ENCODE measurements at places on chromosomes 16 and 17.

DNA sequence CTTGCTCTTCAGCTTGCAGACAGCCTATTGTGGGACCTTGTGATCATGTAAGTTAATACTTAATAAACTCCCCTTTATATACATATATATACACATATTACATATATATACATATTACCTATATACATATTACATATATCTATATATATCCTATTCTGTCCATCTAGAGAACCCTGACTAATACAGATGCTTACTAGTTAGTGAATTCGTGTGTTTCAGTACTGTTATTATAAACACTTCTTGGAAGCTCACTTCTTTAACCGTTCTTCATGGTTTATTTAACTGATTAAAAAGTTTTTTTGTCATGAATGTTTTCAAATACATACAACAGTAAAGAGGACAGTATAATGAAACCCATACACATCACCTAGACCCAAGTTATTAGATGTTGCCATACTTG, 12.6 kb downstream of the ORC6 start:
- DNase-seq: no peak

GRCh38 chr17:12693640-12694039, 27.9 kb downstream of the MYOCD start:
- DNase-seq: no peak

DNA sequence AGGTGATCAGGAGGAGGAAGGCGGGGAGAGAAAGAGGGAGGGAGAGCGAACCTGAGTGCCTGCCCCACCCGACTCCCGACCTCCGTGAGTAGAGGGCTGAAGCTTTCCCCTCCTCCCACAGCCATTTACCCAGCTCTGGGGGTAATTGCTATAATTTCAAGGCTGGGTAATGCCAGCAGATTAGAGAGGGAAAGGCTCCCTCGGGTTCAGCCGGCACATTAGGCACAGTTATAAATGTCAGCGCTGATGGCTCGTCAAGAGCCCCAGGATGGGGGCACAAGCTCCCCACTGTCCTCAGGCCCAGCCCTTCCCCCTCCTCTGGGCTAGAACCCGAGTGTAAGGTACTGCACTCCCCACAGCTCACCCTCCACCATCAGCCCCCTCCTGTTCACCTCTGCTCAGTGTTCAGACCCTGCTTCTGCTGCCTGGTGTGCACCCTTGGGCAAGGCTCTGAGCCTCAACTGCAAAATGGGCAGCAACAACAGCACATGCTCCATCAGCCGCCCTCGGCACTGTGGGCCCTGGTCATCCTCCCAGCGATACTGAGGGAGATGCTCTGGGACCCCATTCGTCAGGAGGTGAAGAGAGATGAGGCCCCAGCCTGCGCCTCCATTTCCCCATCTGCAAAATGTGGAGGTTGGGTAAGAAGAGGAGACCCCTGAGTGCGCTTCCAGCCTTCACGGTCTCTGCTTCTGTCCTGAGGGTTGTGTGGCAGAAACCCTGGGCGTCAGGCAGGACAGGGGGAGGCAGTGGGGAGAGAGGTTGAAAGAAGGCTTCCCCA, 77.2 kb downstream of the NT5M start:
- DNase-seq: no peak

DNA sequence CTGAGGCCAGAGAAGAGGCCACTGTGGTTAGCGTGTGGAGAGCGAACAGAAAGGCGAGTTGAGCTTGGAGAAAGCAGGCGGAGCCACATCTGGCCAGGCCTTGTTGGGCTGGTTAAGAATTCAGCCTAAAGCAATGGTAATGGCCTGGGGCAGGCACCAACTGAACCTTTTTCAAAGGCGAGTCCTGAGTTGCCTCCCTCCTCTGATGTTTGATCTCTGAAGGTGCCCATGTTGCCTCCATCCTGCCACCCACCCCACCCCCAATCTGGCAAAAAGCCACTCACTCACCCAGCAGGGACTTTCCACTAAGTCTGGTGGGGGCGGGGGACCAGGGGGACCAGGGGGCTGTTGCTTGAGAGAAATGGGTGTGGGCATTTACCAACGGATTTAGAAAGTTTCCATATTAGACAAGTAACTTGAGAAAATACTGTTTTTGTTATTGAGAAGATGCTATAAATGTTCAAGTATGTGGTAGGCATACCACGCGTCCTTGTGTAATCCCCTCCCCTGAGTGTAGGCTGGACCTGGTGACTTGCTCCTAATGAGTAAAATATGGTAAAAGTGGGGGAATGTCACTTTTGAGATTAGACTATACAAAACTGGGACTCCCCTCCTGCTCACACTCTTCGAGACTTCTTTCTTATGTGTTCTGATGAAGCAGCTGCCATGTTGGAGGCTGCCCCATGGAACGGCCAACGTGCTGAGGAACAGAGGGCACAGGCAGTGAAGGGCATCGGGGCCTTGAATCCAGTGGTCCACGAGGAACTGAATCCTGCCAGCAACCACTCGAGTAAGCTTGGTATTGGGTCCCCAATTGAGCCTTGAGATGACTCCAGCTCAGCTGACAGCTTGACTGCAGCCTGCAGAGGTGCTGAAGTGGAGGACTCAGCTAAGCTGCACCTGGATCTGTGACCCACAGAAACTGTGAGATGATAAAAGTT, 29.9 kb upstream of the TNS4 start:
- no peak for DNase-seq

GRCh38 chr16:85500220-85500619, 112.9 kb upstream of the GSE1 start:
- no peak for DNase-seq

GRCh38 chr16:2985462-2985861, 5.2 kb upstream of the PKMYT1 start:
- DNase-seq: no peak

DNA sequence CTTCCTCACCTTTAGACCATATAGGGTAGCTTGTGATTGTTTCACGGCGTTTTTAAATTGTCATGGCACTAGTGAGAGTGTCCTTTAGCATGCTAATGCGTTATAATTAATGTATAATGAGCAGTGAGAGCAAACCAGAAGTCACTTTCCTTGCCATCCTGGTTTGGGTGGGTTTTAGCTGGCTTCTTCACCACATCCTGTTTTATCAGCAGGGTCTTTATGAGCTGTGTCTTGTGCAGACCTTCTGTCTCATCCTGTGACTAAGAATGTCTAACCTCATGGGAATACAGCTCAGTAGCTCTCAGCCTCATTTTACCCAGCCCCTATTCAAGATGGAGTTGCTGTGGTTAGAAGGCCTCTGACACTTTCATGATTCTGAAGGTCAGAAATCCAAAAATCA, 370.9 kb upstream of the RBFOX1 start:
- DNase-seq: no peak

DNA sequence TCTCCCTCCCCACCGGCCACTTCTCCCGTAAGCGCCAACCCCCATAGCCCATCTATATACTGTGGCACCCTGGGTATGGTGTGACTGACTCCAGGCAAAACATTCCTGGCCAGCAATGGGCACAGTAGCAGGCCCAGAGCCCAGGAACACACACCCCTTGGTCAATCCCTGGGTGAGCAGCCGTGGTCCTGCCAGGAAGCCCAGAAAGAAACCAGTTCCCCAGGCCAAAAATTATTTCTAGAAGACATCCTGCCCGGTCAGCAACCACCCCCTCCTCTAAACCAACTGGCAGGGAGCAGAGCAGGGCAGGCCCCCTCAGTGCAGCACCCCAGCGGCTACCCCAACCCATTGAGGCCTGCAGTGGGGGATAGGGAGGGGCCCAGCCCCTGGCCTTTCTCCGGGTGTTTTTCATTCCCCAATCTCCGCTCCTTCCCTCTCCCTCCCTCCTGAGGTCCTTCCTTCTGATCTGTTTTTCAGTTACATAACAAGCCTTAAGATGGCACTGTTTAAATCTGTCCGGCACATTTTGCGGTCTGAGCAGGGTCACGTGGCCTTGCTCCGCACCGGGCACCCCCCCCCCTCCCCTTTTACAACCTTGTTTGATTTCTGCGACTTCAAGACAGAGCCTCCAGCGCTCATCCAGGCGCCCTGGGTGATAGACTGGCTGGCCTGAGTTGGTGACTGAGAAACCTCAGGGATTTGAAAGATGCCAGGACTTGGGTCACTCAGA, 2.0 kb downstream of the NPTX1 start:
- DNase-seq: no peak

DNA sequence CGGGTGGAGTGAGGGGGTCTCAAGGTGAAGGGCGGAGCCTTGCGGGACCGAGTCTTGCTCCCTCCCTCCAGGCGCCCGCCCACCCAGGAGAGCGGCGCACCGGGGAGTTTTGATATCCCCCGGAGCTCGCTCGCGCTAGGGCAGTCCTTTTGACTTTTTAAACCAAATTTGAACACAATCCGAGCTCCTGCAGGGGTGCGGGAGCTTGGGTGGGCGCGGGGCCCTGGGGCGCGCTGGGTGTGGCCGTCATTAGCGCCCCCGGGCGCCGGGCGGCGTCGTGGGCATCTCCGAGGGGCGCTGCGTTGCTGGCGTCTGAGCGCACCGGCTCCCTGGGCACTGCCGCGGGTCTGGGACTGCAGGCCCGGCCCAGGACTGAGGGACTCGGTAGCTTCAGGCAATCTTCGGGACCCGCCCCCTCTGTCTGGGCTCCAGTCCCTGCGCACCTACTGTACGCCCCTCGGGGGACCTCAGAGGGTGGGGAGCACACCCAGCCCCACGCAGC, 10.9 kb downstream of the MAF start:
- DNase-seq: no peak

DNA sequence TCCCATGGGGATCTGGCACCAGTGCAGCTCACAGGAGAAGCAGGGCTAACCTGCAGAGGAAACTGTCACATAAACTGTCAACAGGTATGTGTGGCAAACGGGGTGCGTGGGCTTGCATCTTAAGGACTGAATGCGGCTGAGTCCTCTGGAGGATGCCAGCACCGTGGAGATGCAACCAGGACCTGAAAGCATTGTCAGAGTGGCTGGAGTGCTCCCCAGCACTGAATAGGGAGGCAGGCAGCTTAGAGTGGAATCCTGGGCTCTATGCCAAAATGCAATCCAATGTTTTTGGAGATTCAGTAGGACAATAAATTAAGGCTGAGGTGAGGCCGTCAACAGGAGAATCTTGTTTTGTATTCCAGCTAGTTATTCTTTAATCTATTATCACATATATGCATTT, 21.3 kb upstream of the SALL1 start:
- DNase-seq: no peak

DNA sequence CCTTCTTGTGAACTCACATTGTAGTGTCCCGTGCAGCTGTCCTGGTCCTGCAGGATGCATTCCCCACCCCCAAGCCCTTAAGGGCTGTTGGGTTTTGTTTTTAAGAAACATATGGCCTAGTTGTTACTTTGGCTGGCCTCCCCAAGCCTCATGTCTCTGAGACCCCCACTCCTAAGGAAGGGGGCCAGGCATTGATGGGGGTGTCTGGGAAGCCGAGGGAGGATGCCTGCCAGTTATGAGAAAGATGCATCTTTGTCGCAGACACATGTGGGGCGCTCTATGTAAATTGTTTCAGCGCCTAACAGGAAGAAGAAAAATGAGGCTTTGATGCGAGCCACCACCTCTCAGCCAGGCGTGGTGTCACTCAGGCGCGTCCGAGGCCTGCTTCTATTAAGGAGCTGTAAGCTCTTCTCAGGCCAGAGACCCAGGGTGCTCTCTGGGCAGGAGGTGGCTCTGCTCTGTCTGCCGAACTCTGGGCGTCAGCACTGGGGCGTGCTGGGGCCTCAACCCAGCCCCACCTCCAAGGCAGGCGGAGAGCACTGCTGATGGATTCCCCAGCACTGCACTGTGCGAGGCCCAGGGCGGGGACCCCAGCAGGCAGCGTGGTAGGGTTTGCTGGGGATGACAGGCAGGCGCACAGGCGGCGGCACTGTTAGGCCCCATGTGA, 70.6 kb downstream of the SREBF1 start:
- no peak for DNase-seq

DNA sequence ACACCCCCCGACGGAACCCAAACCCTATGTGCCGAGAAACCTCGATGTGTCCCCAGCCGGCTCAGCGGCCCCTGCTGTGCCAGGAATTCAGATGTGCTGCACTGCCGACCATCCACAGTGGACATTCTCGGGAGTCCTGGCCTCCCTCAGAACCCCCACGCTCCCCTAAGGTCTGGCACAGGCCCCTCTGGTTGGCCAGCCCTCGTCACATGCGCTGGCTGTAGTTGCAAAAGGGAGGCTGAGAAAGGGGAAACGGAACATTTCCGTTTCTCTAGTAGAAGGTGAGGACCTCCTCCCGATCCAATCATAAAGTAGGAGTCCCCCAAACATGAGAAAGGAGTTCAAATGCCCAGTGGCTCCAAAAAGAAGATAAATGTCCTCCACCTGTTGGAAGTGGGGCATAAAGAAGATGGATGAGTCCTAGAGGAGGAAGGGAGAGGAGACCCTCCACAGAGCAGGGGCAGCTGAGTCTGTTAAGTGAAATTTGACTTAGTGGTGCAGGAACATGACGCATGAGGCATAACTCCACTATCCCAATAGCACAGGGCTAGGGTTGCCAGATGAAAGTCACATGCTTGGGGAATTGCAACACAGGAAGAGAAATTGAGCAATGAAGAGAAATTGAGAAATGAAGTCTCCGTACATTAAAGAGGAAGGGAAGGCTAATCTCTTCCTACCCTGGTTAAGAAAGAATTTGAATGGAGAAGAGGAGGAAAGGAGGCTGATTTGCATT, 49.3 kb upstream of the WSB1 start:
- no peak for DNase-seq

GRCh38 chr16:88773812-88774291, 11.2 kb downstream of the PIEZO1 start:
- no peak for DNase-seq

DNA sequence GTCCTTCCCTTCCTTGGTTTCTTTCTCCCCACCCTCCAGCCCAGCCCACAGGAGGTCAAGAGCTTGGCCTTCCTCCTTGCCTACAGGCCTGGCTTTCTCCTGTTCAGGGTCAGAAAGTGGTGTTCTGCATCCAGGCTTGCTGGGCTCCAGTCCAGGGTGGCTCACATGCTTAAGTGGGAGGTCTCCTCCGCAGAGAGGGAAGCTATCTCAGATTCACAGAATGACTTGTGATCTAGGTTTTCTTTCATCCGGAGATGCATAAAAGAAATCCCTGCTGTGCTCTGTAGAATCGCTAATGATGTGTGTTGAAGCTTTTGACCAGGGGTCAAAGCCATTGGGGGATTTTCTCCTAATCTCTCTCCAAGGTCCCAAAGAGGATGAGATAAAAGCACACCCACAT, 382.3 kb upstream of the EEF2KMT start:
- DNase-seq: no peak

- DNase-seq: no peak
Measured at GRCh38 chr17:19248151-19248927, 11.2 kb downstream of the EPN2 start.

Measured in NCI-H2107 (cell line).